A549 treated with GW870086 at 1 μM for 4 hours (cell line): ENCODE measurements at places on chromosomes 7 and 10. TPM values are rescaled to one million over a fixed set of nuclear protein-coding genes. Genes with fewer than 3 reads are reported as not detected.

Gene CRHR2
- total RNA-seq = 0.05 to 0.07 TPM in 2 of 5 replicates, not detected in the others

Gene NKX6-2
- total RNA-seq = 0.08 to 0.62 TPM (median 0.35 TPM) in 5 replicates

Gene TRPV5
- not detected in 5 replicates for total RNA-seq

Gene TRIM50
- 0.08 TPM in 1 of 5 replicates, not detected in the others for total RNA-seq

Gene NRCAM
- total RNA-seq = 66.0 to 105 TPM (median 95.4 TPM) in 5 replicates
